HCT116 (cell line): ENCODE measurements at places on chromosomes 6 and 20.

- DNase-seq, result no peak
These were observed 5.1 kb downstream of the ACAT2 start for GRCh38 chr6:159766906-159767305.

GRCh38 chr20:59007665-59008511 lies 834 bp upstream of the CTSZ start:
- DNase-seq, result no peak

- no peak for DNase-seq
These were observed 252.8 kb upstream of the CHD6 start for GRCh38 chr20:41870869-41871462.

DNA sequence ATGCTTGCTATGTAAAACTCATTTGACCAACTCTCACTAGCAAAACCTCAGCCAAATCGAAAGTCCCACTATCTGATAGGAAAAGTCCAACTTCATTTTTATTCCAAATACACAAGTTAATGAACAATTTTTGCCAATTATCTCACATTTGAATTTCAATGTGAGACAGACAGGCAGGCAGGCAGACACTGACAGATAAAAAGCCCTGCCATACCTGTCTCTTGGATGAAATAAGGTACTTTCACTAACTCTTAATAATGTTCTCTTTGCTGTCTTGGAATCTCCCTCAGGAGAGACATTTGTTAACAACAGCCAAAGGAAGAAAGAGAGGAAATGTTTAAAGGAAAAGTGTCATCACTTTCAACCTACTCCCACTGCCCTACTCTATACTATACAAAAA lies 82.0 kb downstream of the RNGTT start:
- DNase-seq, result no peak

DNA sequence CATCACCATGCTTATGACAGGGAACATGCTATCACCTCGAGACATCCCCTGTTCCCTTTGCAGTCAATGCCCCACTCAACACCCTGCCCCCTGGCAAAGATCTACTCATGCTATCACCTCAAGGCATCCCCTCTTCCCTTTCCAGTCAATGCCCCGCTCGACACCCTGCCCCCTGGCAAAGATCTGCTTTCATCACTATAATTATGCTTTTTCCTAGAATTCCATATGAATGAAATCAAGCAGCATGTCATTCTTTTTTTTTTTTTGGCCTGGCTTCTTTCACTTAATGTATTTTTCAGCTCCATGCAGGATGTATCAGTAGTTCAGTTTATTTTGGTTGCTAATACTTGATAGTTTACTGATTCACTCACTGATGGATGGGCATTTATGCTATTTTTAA lies 554.9 kb downstream of the CDH26 start:
- no peak for DNase-seq

DNA sequence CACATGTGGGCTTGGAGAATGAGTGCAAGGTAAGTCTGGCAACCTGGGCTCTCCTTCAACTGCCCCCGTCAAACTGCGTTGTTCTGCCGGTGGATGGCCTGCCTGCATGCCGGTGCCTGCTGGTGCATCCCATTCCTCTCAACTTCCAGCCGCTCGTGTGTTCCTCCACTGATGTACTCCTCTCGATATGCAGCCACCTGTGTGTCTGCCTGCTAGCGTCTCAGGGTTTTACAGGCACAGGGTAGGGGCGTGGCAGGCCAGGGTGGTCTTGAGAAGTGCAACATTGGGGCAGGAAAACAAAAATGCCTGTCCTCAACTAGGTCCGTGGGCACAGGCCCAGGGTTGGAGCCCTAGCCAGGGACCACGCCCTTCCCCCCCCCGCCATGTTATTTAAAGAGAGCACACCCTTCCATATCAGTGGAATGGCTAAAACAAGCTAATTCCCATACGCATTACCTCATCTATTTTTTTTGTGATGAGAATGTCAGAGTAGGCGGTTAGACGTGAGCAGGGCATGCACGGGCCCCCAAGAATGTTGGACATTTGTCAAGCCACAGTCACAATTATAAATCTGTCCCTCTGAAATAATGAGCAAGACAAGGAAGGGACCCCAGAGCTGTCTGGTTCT lies 33.2 kb downstream of the SERPINB6 start:
- DNase-seq, result no peak

- no peak for DNase-seq
These were observed 74.6 kb upstream of the SLC22A23 start for GRCh38 chr6:3531481-3531880.

- DNase-seq, result peak; percentile 19
These were observed 17.1 kb upstream of the BEND3 start for GRCh38 chr6:107132330-107132954.

DNA sequence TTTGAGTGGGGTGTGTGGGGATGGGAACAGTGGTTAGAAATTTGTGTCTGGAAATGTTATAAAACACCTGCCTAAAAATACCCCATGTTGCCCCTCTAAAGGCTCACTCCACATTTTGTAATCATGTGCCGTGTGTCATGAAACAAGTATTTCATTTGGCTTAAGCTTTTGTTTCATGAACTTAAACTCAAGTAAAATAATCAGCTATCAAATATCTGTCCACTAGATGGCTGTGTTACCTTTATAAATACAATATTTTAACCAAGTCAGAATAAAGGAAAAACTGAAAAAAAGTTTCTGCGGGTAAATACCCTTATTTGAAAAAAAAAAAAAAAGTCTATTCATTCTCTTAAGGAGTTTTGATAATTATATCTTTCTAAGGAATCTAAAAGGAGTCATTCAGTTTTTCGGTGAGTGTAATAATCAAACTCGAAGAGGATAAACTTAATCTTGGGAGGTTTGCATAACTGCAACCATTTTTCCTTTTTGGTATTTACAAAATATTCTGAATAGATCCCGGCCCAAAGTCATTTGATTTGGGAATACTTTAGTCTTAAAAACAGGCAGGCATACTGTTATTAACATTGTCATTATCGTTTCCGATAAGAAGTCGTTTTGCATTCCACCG lies 29.9 kb upstream of the MTRF1L start:
- DNase-seq, result peak; percentile 27

DNA sequence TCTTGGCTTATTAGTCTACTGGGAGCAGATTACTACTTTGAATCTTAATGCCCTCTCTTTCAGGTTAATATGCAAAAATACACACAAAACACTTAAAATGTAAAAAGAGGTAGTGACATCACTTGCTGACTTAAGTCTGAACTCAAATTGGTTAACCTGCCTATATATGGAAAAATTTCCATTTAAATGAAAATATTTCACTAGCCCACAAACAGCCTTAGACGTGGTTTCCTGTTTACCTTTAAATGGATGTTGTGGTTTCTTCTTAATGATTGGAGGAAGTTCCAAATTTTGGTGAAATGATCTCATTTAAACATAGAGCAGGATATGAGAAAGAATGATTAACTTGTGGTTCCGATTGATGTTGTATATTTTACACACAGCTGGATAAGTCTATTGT lies 553.7 kb downstream of the CD109 start:
- DNase-seq, result no peak

DNA sequence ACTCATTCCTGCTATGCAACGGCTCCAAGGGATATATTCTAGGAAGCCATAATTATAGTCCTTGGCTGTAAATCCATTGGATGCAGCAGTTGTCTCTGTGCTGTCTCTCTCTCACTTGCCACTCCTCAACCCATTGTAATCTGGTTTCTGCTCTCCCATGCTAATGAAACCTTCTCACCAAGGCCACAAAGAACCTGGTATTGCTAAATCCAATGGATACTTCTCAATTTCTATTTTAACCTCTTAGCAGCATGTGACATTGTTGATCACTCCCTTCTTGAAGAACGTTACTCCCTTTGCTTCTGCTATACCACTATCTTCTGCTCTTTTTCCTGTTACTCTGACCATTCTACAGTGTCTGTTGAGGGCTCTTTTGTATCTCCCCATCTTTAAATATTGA lies 39.8 kb upstream of the GCLC start:
- DNase-seq, result no peak

GRCh38 chr6:106630366-106630765 lies 988 bp downstream of the QRSL1 start:
- no peak for DNase-seq

DNA sequence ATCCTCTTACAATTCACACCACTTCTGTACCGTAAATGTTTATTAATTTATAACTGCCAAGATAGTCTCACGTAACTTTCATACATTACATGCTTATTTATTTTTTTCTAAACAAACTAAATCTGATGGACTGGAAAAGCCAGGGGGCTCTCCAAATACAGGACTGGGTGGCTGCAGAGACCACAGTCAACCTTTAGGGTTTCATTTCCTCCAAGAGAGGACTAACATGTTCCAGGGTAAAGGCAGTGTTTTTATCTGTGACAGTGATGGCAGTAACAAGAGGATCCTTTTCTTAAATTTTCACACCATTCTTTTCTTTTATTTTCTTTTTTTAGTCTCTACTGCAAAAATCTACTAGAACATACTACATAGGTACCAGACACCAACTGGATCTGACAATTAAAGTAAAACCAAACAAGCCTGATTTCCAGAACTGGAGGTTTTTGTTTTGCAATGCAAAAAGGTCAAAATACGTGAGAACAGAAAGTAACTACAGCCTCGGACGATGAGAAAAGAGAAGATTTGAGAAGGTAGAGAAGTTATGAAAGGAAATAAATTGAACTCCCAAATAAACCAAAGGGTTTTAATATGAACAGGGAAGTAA lies 1.2 kb downstream of the LMBRD1 start:
- DNase-seq, result no peak
